ENCODE measurements at places on chromosomes 13 and 19.

DNA sequence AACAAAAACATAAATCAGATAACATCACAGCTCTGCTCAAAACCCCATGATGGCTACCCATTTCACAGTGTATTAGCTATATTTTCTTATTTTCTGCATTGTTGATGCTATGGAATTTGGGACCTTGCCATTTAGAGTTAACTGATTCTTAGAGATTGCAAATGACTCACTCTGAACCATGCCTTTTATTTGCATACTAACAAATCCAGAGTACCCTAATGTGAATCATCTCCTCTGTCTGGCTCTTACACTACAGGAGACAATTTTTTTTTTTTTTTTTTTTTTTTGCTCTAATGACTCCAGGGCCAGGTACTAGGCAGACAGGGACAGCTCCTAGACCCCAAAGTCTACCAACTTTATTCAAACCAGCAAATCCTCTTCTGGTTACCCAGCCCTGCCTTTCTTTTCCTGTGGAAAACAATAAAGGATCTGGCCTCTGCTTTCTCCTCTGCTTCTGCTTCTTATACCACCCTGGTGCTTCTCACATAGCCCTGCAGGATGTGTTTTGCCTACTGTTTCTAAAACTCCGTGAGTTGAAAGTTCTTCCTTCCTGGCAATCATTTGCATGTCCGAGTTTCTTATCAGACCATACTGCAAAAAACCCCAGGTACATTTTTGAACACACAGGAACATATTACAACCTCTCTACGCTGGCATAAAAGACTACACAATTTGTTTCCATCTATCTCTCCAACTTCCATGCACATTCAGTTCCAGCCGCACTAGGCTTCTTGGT lies 10.6 kb upstream of the ZNF460 start:
- no peak for DNase-seq

GRCh38 chr19:33419788-33420130 lies 46.2 kb downstream of the CEBPG start:
- DNase-seq, result no peak

- DNase-seq, result no peak
Measured at GRCh38 chr13:62710787-62711186, 1295.1 kb upstream of the PCDH20 start.

GRCh38 chr13:100890645-100891044 lies 216.1 kb upstream of the TMTC4 start:
- DNase-seq, result no peak

DNA sequence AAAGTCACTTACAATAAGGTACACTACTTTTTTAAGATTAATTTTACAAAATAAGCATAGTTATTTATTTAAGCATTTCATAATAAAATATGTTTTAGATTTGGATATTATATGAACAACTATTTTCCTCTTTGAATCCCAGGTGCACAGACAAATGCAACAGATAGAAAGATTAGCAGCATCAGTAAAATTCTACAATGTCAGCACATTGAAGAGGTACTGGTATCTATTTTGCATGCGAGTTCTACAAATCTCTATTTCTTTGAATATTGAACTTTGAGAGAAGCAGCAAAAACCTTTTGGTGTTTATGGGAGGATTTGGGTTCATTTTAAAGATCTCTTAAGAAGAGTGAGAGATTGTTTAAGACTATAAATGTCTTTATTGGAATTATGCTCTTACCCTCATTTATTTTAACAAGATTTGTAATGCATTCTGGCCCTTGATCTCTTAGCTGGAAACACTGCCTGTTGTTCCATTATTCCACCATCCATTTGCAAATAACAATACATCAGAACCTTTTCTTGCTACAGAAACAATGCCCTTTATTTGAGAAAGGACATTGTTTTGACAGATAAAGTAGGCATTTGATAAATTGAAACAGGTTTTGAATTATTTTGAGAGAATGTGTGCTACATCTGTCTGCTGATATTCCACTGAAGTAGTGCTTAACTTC lies 558.8 kb upstream of the KLHL1 start:
- no peak for DNase-seq

DNA sequence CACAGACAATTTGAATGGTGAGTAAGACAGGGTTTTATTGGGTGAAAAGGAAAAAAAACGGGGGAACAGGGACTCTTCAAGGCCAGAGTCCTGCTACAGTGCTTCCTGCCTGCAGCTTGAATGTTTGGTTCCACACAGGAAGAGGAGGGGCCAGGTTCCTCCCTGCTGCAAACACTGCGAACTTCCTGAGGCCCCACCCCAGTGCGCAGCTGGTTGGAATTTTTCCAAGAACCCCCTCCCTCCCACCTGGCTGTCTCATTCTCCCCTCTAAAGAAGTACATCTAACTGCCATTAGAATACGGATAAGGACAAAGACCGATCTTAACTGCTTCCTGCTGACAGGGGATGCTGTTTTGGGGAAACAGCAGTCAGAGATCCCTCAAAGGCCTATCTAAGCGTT lies 184.9 kb downstream of the GGACT start:
- no peak for DNase-seq

GRCh38 chr19:14161305-14161704 lies 24.9 kb upstream of the ASF1B start:
- no peak for DNase-seq

GRCh38 chr13:76397413-76397812 lies 488.8 kb downstream of the KCTD12 start:
- DNase-seq, result no peak

Data from hematopoietic multipotent progenitor cell (in vitro differentiated cells).